Liver (tissue), 10 donors: ENCODE measurements at places on chromosomes 5 and 9. TPM values are rescaled to one million over a fixed set of nuclear protein-coding genes. Genes with fewer than 3 reads are reported as not detected.

DNA sequence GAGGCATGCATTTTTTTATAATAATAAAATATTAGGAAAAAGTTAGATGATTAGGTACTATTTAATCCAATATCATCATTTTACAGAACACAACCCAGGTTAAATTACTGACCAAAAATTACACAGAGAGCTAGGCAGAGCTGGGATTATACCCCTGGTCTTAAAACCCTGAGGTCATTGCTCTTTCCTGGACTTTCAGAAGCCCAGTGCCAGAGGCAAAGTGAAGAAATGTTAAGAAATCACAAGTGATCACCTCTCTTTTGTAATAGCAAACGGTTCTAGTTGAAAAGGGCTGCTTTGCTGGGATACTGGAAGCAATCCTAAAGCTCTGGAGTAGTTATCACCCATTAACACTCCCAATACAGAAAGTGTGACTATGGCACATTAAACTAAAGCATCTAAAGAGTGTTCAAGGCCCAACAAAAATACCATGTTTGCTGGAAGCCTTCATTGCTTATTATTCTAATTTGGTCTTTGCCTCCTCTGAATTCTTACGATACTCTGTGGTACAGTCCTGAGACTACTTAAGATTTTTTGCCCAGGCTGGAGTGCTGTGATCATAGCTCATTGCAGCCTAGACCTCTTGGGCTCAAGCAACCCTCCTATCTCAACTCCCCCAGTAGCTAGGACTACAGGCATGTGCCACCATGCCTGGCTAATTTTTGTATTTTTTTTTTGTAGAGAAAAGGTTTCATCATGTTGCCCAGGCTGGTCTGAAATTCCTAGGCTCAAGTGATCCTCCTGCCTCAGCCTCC, 575.9 kb downstream of the RAB3C start:
- DNase-seq = no peak

- no peak for DNase-seq
Observed at GRCh38 chr9:108997112-108997511, 16.2 kb downstream of the CTNNAL1 start.

- no peak for DNase-seq
Observed at GRCh38 chr9:136403538-136403914, 3.6 kb upstream of the SNAPC4 start.

DNA sequence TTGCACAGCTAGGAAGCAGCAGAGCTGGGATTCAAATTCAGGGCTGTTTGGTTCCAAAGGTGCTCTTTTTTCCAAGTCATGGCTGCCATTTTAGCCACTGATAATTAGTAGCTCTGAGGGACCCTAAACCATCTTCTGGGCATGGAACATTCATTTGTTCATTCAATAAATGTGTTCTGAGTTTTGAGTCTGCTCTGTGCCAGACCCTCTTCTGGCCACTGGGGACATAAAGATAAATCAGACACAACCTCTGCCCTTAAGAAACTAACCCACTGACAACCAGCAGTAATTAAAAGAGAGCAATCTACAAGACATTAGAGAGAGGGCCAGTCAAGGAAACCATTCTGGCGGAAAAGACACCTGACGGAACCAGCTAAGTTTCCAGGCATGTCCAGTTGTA, 2.0 kb upstream of the CPEB4 start:
- no peak for DNase-seq

DNA sequence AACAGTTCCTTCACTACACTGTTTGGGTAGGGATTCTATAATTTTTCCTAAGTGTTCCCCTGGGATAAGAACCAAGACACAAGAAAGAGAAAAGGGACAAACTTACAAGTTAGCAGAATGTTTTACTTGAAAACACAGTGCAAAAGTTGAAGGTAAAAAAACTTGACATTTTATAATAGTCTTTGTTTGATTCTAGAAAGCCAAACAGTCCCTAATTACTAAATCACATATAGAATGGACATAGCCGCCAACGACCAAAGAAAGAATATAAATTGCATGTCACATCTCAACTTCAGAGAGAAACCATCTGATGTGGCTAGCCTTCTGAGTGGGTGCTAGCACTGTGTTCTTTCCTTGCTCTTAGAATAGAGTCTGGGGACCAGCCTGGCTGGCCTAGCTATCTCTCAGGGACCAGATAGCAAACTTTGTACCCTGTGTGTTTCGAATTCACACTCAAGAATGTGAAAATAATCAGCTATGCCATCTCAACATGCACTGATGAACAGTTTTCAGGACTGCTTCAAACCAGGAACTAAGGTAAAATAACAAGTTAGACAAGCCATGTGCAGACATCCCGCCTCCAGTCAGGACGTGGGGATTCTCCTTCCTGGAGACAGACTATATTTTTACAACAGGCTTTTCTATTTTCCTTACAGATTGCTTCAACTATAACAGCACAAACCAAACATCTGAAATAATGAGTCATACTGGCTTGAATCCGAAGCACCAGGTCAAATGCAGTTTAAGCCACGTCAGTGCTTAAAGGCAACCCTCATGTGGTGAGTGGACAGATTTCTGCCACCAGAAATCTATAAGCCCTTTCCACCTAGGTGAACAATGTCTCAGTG, 53.7 kb downstream of the LHFPL2 start:
- no peak for DNase-seq

DNA sequence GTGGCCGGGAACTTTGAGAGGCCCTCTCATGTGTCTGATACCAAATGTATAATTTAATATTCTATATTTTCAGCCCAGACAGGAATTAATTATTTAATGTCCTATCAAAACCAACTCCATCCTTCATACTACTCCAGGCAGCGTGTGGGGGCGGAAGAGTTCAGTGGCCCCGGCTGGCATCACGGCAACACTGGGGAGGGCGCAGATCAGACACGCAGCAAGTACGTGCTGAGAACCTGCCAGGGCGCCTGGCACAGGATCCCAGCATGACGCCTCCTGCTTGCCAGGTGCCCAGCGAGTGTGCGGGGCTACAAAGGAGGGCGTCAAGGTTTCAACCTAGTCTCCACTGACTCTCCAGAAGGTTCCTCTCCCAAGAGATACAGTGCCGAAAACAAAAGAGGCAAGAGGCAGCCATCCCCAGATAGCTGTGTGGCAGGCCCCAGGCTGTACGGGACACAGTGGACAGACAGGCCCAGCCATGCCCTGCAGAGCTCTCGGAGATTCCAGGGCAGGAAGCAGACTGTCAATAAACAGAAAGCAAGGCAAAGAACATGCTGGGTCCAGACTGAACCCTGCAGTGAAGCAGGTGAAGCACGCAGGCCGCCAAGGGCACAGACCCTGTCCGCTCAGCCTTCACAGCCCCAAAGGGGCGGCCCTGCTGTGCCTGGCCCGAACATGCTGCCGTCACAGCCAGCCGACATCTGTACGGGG, 110.3 kb downstream of the VAV2 start:
- no peak for DNase-seq

- DNase-seq = no peak
Observed at GRCh38 chr5:67315082-67315989, 118.7 kb upstream of the CD180 start.

DNA sequence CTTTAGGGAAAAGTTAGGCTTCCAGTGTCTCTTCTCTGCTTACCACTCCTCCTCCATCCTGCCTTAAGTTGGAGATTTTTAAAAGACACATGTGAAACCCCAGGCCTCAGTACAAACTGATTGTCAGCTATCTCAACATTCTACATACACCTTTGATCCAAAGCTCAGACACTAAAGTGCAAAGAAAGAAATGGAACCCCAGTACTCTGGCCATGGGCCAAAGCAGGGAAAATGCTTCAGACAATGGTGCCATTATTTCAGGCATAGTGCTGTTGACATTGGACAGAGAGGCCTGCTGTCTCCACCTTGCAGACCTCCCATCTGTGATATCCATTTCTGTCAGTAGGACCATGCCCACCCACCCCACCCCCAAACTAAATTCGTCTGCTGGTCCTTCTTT, 49.1 kb downstream of the G3BP1 start:
- DNase-seq = no peak

- DNase-seq = no peak
Observed at GRCh38 chr9:97564291-97565175, 63.1 kb downstream of the TMOD1 start.

DNA sequence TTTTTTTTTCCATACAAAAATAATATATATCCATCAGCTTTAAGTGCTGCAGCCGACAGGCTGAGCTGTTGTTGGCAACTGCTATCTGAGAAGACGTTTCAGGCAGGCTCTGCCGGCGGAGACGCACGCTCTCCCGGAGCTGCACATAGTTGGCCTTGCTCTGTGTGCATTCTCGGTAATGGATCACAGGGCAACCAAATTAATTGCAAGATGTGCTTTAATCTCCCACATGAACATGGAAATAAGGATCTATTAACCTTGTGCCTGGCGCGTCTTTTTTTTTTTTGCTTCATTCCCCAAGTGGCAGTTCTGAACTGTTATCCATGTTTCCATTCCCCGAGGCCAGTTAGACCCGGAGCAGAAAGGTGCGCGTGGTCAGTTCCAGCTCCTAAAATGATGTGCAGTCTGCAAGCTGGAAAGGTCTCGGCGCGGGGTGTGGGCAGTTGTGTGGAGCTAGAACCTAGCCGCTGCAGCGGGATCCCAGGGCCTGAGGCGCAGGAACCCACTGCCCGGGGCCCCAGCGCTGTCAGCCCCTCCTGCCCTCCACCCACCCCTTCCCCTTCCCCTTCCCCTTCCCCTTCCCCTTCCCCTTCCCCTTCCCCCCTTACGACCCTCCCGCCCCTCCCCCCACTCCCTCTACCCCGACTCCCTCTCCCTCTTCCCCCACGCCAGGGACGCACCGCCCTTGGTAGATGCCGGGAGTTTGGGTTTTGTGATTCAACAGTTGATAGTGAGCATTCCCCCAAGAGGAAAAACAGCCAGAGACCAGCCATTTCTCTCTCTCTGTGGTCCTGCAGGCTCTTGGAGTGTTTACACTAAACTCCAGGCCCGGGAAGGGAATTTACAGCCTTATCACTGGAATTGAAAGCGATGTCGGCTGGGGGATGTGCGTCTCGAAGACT, 137.8 kb downstream of the CEP120 start:
- no peak for DNase-seq

GRCh38 chr9:129173296-129174101, 4.6 kb downstream of the IER5L start:
- no peak for DNase-seq

DNA sequence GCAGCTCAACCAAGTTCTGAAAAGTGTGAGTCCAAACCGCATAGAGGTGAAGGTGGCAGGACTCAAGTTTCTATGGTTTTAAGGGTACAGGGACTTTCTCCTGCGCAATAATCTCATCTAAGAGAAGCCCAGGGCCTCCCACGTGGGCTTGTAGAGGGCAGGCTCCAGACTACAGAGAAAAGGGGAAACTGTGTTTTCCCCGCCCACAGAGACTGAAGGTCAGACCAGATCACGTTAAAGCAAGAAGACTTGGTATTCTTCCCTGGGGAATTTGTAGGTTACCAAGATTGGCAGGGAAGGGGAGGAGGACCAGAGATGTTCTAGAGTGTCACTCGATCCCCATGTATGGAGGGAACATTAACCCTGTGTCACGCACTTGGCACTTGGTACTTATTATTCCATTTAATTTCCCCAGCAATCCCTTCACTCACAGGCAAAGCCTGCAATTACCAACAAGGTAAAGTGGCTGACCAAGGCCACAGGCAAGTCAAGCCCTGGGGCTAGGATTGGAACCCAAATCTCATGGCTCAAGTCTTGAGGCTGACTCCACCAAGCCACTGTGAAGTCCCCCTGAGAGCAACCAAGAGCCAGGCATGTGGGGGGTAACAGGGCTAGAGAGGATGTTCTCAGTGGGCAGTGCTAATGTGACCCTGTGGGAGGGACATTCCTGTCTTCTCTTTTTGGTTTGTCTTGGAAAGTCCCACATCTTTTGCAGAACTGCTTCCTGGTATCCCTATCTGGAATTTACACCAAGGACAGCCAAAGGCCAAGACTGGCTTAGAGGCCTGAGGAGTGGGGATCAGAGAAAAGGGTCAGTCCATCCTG, 18.3 kb upstream of the NEK6 start:
- no peak for DNase-seq

- no peak for DNase-seq
Observed at GRCh38 chr5:141040093-141040770, 10.9 kb upstream of the PCDHB1 start.

DNA sequence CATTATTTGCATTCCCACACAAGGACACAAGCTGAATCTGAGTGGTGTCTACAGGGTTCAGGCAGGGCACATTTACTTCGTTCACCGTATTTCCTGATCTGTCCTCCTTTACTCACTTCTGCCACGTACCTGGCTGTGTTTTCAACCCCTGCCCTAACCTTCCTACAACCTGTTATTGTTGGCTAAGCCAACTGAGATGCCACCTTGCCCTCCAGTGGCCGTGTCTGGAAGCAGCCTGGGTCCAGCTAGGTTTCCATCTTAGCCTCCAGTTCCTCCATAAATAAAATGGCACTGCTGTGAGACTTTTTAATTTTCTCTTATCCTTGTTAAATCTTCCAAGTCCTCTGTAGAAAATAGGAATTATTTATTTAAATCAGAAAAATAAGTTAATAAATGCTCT, 64.8 kb downstream of the ATP10B start:
- no peak for DNase-seq

DNA sequence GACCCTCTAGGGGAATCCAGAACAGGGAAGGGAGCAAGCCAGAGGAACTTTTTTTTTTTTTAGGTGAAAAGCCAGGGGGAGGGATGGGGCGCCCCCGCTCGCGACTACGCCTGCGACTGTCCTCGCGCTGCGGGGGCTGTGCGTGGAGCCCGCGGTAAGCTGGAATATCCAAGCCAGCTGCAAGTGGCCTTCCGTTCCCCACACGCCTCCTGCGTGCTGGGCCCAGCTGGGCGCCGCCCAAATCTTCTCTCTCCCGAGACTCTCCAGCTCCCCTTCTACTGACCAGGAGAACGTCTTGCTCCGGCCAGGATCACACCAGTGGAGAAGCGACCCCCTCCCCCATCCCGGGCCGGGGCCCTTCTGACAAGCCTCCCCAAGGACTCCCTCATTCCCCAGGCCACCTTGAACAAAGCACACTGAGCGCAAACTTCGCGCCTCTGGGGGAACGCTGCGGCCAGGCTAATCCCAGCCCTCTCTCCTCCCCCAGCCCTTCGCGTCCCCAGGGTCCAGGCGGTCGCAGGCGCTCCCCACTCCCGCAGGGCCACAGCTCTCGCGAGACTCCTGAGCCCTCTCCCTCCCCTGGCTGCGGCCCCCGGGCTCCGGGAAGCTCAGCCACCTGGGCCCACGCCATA, 6.6 kb downstream of the BARX1 start:
- no peak for DNase-seq

DNA sequence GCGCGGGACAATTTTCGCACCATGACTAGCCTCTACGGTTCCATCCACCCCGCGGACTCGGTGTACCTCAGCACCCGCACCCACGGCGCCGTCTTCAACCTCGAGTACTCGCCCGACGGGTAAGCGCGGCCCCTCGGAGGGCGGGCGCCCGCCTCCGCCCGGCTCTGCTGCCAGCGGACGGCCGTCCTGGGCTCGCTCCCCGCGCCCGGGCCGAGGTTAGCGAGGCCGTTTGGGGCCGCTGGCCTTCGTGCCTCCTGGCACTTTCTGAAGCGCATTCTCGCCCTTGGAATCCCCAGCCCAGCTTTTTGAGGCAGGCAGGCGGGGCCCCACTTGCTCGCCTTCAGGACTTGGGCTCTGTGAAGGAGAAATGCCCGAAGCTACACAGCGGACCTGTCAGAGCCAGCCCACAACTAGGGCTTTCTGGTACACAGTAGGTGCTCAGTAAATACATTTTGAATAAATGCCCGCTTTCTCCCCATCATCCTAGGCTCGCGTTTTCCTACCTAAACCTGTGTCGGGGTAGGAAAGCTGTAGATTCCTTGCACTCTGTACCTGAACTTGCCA, 772 bp downstream of the DCAF10 start:
- DNase-seq = peak; percentile 66

CHD1 gene
- 11.6 TPM for polyA plus RNA-seq

TEX10 gene
- 3.3 TPM for polyA plus RNA-seq

DMRT3 gene
- polyA plus RNA-seq = not detected

SOX30 gene
- polyA plus RNA-seq = not detected

FRMPD1 gene
- 0.25 TPM for polyA plus RNA-seq
